ENCODE measurements at places on chromosomes 2 and 18.

DNA sequence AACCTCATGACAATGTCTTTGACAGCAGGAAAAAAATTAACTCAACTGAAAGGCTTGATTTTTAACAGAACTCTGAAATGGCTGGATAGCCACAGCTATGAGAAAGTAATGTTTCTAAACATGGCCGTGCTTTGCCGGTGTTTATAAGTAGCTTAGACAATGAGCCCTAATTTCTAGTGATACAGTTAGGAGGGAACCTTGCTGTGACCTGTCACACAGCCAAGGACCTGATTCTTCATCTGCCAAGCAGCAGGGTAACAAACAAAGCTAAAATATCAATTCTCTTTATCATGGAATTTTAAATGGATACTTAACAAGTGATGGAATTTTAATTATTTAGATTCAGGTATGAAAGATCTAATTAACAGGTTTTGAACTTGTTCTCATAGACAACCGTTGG is 24.3 kb upstream of the DYNC2LI1 start:
- DNase-seq = no peak

GRCh38 chr2:45190481-45190942 is 181.3 kb upstream of the SIX2 start:
- DNase-seq = no peak

DNA sequence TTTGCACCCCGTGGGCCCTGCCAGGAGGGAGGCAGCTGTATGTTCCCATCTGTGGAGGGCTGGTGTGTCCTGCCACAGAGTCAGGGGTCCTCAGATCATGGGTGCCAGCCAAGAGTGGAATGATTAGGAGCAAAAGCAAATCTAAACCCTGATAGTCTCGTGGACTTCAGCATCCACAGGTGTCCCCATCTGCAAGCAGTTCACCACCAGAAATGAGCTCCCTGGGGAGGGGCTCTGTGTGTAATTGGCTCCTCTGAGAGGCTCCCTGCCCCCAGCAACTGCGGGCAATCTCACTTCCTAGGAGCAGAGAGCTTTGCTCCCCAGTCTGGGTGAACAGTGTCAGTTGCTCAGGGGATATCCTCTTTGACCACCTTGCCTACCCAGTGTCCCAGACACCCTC is 78.1 kb downstream of the HNRNPLL start:
- no peak for DNase-seq

- DNase-seq = no peak
Observed at GRCh38 chr2:59986511-59986910, 566.9 kb downstream of the BCL11A start.

DNA sequence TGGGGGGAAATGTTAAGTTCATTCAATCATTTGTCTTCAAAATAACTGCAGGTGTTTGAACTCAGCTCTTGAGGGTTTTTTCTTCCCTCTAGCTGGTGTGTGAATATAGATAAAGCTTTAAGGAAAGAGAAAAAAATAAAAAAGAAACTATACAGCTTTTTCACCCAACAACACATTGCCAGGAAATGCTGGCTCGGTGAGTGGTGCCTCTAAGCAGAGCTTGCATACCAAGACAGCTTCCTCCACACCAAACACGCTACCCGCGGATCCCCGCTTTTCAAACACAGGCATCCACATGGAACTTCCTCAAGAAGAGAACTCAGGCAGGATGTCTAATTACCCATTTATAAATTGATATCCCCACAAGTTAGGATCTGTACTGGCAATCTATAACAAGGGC is 69.8 kb upstream of the TANK start:
- no peak for DNase-seq

DNA sequence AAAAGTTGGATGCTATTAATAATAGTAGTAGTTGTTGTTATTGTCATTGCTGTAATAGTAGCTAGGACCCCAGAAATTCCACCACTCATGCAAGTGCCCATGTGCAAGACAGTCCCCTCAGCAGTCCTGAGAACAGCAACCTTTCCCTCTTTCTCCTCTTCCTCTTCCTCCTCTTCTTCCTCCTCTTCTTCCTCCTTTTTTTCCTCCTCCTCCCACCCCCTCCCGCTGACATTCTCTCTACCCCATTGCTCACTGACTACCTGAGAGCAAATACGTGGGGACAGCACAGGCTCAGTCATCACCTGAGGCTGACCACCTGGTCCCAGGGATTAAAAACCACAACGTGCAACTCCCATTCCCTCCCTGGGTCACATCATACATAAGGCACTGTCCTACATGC is 41.8 kb downstream of the SMAD7 start:
- DNase-seq = no peak

All from GM18507 (cell line).